Stimulated activated CD8-positive, alpha-beta memory T cell treated with anti-CD3 and anti-CD28 coated beads, Interleukin-2, amount 100 ng/mL, for 1 hour (primary cell): ENCODE measurements at places on chromosomes 4 and X.

GRCh38 chr4:140138428-140138827 lies 15.6 kb downstream of the MAML3 start:
- no peak for DNase-seq

DNA sequence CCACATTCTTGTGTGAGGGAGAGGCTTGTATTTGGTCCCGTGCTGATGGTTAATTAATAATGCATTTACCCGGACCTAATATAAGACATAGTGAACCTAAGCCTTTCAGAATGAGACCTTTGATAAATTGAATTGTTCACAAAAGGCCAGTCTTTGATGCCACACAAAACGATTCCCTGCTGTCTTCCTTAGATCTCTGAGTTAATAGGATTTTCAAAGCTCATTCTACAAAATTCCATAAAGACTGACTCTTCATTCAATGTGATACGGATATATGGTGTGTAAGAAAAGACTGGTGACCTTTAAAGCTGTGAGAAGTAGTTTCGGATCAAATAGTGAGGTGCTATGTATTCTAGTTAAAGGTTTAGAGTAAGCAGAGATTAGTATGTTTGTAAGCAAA lies 254.3 kb downstream of the PDHA2 start:
- no peak for DNase-seq

DNA sequence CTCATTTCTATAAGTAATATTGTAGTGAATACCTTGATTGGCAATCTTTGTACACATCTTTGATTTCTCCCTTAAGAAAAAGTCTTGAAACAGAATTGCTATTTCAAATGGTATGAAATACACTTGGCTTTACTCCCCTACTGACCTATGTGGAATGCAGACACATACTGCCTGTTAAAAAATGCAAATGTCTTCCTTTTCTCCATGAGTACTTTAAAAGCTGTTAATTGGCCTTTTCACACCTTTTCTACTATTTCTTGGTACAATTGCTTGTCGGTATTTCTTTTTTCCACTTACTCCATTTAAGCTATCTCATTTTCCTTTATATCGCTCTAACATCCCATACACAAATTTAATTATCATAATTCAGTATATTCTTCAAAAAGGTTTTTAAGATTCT lies 87.2 kb downstream of the FRYL start:
- no peak for DNase-seq

DNA sequence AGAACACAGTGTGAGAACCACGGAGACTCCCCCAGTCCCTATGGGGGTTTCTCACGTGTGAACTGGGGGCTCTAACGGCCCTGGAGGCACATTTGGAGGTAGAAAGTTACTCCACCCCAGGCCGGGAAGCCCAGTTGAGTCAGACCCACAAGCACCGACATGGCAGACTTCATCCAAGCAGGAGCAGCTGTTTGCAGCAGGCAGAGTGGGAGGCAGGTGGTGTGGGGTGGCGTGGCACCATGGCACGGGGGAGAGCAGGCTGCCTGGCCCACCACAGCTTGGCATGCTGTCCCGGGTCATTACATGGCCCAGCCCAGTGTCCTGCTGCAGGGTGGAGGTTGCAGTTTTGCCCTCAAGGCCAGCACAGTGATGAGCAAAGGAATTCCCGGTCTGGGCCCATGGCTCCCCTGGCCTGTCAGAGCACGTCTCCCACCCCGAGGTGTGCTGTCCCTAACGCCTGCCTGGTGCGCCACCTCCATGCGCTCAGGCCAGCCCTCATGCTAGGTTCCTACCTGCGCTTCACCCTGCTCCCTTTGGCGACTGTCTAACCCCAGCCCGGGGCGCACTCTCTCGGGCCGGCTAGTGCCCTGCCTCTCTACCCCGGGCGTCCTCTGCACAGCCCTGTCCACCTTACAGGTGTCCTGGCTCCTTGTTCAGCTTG lies 90.6 kb upstream of the AFAP1 start:
- DNase-seq = no peak

DNA sequence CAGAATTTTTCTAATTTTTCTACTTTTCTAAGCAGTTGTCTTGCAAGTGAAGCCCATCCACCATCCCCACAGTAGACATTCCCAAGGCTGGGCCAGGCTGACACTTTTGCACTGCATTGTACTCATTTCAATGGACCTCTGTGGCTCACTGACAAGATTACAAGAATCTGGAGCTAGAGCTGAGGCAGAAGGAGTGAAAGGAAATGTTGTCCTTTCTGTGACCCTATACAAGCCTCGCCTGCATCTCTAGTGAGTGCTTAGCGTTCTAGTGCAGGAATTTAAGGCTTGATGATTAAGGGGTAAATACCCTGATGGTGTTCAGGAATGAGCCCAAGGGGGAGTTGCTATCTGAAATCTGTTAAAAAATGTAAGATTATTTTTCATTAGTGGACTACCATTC lies 6.3 kb downstream of the MAGED1 start:
- no peak for DNase-seq

GRCh38 chr4:182137343-182137742 lies 105.9 kb upstream of the TENM3 start:
- no peak for DNase-seq

- DNase-seq = no peak
Measured at GRCh38 chr4:10526429-10527222, 69.4 kb upstream of the ZNF518B start.

DNA sequence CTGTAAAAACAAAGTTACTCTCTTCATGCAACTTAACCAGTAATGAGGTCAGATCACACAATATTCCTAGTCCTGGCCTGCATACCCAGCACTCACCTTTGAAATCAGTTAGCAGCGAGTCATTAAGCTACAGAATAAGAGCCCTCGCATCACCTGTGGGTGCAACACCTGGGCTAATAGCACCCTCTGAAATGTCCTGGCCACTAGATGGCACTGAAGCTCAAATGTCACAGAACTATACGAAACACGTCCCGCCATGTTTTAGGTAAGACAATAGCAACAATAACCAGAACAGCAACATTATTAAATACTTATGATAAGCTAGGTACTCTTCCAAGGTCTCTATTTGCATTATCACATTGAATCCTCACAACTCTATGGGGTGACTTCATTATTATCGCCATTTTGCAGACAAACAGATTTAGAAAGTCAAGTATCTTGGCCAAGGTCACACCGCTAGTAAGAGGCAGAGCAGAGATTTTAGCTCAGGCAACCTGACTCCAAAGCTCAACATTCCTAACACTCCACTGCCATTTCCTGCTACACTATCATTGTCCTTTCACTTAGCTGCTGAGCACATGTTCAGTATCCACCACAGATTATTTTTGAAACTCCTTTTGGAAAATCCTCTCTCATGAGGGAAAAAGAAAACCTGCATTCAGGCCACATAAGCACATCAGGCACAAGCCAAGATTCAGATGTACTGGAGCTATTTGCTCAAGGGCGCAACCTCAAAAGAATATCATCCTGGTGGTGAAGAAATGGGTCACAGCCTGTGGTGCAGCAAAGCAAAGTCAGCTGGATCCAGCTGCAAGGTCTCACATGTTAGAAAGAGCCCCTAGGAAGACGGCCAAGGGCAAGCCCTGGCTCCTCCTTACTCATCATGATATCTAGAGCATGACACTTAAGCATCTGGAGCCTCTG lies 59.5 kb upstream of the KDR start:
- DNase-seq = no peak

DNA sequence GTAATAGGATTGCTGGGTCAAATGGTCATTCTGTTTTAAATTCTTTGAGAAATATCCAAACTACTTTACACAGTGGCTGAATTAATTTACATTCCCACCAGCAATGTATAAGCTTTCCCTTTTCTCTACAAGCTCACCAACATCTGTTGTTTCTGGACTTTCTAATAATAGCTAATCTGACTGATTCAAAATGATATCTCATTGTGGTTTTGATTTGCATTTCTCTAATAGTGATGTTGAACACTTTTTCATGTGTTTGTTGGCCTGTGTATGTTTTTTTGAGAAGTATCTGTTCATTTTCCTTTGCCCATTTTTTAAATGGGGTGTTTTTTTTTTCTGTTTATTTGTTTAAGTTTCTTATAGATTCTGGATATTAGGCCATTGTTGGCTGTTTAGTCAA lies 659.0 kb upstream of the GNPDA2 start:
- no peak for DNase-seq

GRCh38 chr4:152166567-152166966 lies 369.3 kb downstream of the FBXW7 start:
- DNase-seq = no peak

GRCh38 chr4:10565166-10565780 lies 108.0 kb upstream of the ZNF518B start:
- no peak for DNase-seq

- no peak for DNase-seq
Measured at GRCh38 chr4:169337510-169337909, 66.8 kb upstream of the SH3RF1 start.

DNA sequence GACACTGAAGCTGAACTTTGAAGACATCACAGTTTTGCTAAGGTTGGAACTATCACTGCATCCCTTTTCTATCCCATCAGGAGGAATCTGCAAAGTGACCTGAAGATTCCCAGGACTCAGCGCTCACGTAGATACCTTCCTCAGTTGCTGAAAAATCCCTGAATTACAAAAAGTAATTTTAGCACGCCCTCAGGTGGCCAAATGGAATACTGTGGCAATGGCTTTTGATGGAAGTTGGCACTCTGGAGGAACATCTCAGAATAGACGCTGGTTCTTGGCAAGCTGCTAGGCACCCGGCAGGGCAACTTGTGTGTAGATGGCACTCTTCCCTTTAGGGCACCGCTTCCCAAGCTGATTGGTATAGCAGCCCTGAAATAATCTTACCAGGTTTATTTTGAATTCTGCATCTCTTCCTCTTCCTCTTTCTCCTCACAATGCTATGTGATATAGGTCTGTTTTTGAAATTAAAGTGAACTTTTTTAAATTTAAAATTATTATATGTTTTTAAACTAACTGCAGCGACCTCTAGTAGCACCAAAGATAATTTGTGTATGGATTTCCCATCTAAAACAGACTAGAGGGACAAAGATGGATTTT lies 16.3 kb upstream of the ESX1 start:
- no peak for DNase-seq

DNA sequence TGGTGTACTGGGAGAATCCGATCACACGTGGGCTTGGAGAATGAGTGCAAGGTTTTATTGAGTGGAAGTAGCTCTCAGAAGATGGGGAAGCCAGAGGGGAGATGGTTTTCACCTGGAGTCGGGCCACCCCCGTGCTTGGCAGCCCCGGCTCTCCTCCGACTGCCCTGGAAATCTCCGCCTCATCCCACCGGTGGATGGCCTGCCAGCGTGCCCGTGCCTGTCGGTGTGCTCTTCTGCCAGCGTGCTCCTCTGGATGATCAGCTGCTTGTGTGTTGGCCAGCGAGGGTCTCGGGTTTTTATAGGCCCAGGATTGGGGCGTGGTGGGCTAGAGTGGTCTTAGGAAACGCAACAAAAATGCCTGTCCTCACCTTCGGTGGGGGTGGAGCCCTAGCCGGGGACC lies 368.0 kb downstream of the FAT4 start:
- DNase-seq = no peak

- DNase-seq = no peak
Measured at GRCh38 chrX:21674430-21675186, 16.5 kb upstream of the KLHL34 start.

DNA sequence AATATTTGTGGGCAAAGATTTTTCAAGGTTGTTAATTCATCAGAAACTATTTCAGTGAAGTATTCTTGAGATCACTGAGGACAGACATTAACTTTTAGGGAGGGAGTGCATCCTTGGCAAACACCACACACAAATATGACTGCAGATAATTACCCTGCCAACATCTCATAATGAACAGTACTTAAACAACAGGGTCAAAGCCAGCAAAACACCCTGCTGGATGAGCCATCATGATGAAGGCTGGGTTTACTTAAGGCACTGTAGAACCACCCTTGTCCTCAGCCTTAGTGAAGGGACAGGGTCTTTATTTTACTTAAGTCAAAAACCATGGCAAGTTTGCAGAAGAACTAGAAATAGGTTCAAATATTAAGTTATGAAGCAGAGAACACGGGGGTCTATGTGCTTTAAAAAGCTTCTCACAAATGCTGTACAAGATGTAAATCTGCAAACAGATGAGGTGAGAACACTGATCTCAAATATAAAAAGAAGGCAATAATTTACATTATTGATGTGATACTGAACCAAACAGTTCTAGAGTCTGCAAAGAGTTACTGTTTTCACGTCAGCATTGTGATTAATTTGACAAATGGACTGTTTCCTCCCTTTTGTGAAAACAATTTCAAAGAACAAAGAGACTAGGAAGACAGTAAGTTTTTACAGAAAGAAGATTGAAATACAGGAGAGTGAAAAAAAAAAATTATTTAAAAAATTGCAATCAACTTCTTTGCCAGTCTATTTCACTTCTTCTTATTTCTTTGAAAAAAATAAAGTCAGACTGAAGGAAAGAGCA lies 28.2 kb downstream of the TAPT1 start:
- no peak for DNase-seq

- no peak for DNase-seq
Measured at GRCh38 chrX:12197030-12197429, 58.8 kb downstream of the FRMPD4 start.

GRCh38 chr4:27000122-27000521 lies 139.5 kb downstream of the STIM2 start:
- DNase-seq = no peak

DNA sequence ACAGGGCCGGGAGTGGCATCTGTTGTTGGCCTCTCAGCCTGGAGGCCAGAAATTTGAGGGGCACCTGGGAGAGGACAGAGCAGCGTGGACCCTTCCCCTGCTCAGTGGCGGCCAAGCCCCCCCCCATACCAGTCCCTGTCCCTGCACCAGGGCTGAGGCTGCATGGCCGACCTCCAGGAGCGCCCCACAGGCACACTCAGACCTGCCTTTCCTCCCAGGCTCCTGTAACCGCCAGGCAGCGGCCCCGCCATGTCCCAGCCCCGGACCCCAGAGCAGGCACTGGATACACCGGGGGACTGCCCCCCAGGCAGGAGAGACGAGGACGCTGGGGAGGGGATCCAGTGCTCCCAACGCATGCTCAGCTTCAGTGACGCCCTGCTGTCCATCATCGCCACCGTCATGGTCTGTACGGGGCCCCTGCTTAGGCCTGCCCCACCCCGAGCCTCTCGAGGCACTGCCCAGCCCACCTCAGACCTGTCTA lies 15.3 kb downstream of the TMEM175 start:
- DNase-seq = no peak

- no peak for DNase-seq
Measured at GRCh38 chr4:48752726-48753125, 27.4 kb downstream of the FRYL start.

DNA sequence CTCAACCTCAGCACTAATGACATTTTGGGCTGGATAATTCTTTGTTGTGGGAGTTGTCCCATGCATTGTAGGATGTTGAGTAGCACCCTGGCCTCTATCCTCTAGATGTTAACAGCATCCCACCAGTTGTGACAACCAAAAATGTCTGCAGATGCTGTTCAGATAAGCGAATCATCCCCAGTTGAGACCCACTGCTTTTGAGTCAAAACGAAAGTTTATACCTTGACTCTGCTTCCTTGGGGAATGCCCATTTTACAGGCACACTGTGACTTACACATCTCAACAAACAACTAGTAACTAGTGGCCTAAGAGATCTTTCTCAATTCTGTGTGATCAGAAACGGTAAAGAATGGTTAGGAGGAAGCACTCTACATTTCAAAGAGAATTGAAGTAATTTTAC lies 37.0 kb downstream of the SEPSECS start:
- no peak for DNase-seq

GRCh38 chr4:2827071-2827873 lies 16.4 kb upstream of the ADD1 start:
- no peak for DNase-seq
